ENCODE measurements at places on chromosomes 3 and 15. TPM values are rescaled to one million over a fixed set of nuclear protein-coding genes. Genes with fewer than 3 reads are reported as not detected.

DNA sequence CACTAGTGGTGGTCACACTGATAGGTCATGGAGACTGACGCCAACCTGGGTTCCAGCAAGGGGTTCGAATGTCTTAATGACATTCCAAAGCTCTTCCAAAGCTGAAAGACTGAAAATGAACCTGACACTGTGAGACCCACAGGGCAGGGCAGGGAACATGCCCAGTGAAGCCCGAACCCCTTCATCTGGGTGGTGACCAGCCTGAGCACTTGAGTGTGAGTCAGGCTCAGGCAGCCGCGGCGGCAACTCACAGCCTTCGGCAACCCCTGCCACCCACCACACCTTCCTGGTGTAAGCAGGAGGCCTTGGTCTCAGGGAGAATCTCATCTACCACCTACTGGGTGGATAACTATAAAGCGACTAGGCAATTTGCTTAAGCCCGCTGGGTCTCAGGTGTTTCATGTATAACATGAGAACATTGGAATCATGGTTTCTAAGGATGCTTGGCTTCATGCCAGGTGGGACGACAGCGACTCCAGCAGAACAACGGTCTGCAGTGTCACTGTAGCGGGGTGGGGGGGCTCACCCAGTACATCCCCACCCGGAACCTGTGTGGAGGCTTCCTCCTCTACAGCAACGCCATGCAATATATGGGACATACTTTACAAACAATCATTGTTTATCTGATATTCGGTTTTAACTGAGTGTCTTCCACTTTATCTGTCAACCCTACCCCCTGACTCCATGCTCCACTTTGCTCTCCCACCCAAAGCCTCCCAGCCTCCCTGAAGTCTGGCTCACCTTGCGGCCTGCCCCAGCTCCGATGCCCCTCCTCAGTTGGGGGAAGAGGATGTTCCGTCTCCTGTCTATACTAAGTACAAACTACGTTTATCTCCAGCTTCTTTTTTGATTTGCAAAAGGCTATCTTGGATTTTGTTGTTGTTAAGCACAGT is 125.0 kb upstream of the MEF2A start:
- no peak for DNase-seq

DNA sequence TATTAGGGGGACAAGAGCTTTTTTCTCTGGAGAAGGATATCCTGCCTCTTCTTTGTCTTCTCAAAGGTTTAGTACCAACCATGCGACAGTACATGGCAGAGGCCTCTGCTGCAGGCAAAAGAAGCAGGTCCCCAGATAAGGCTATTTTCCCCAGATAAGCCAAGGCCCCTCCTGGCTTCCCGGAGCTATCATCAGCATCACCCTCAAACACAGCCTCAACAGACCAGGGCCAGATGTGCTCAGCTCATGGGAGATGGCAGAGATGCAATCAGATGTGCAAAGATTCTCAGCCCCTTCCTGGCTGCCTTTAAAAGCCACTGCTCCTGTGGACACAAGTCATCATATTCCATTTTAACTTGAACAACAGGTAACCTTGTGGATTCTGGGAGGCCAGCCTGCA is 49.0 kb downstream of the NTRK3 start:
- no peak for DNase-seq

DNA sequence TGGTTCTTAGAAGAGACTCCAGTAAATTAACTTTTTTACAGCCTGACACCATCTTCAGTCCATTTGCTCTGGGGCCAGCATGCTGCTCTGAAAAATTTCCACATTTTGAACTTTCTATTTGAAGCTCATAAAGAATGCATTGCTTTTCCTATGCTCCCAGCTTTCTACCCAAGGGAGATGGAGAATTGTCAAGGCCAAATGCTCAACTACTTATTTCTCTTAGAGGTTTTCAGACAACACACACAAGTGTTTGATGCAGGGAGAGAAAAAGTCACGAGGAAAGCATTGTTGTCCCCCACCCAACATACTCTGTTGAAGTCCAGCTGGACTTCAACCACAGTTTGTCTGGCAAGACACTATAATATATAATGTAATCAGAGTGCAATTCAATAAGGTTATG is 100.3 kb upstream of the CADPS start:
- DNase-seq, result no peak

DNA sequence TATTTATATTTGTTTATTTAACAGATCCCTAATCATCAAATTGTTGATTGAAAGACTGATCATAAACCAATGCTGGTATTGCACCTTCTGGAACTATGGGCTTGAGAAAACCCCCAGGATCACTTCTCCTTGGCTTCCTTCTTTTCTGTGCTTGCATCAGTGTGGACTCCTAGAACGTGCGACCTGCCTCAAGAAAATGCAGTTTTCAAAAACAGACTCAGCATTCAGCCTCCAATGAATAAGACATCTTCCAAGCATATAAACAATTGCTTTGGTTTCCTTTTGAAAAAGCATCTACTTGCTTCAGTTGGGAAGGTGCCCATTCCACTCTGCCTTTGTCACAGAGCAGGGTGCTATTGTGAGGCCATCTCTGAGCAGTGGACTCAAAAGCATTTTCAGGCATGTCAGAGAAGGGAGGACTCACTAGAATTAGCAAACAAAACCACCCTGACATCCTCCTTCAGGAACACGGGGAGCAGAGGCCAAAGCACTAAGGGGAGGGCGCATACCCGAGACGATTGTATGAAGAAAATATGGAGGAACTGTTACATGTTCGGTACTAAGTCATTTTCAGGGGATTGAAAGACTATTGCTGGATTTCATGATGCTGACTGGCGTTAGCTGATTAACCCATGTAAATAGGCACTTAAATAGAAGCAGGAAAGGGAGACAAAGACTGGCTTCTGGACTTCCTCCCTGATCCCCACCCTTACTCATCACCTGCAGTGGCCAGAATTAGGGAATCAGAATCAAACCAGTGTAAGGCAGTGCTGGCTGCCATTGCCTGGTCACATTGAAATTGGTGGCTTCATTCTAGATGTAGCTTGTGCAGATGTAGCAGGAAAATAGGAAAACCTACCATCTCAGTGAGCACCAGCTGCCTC is 14.7 kb downstream of the THBS1 start:
- DNase-seq, result no peak

DNA sequence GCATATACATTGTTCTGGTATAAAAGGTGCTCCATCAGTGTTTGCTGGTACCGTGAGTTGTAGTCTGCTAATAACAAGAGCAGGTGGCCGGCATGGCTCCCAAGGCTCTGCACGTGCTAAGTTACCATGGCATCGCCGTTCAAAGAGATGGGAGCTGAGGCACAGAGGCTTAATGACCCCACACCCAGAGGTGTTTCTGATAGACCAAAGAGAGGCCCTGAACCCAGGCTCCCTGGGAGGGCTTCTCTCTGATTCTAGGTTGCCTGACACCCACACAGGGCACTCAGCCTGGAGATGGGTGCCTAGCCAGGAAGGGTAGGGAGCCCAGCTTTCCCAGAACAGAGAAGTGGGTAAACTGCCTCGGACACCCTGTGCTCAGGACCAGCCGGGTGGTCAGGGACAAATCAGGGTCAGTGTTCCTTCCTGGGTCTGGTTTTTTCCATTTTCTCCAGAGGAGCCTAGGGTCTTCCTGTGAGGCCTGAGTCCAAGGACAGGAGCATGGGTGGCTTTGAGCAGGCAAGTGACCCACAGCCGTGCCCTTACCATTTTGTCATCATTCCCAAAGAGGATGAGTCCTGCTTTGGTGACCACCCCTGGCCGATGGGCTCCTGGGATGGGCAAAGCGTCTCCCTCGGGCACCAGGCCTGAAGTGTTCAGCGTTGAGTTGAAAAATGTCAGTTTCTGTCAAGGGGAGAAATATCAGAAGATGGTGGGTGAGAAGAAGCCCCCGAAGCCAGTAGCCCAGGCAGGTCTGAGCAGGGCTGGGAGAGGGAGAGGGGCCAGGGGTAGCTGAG is 27.3 kb downstream of the ALDH1L1 start:
- DNase-seq, result no peak

DNA sequence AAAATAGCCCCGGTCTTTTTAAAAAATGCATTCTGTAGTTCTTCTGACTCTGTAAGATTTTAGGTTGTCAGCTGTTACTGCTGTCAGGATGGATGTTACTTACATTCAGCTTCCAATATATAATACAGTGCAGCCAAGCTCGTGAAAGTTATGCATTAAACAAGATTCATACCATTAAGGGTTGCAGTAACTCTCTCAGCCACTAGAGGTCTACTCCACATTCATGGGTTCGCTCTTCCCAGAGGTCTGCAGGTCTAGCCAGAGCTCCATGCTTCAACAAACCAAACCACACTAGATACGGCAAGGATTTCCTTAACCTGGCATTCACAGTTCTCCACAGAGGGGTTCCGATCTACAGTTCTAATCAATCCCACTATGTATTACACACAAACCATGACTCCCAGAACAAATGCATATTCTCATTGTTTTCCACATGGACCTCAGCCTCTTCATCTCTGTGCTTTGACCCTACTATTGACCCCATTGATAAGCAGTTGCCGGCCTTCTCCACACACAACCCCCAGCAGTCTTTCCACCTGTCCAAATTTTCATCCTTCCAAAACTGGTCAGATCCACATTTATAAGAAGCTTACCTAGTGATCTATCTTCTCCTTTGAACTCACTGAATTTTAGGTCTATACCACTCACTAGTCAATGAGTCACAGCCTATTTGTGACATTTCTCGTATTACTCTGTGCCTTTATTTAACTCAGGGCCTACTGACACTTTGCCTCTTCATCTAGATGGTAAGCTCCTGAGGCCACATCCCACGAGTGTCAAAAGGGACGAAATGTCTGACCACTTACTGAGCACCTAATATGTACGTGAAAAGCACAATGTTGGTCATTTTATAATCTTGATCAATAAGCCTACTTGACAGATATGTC is 33.7 kb downstream of the RORA start:
- peak; percentile 64 for DNase-seq

DNA sequence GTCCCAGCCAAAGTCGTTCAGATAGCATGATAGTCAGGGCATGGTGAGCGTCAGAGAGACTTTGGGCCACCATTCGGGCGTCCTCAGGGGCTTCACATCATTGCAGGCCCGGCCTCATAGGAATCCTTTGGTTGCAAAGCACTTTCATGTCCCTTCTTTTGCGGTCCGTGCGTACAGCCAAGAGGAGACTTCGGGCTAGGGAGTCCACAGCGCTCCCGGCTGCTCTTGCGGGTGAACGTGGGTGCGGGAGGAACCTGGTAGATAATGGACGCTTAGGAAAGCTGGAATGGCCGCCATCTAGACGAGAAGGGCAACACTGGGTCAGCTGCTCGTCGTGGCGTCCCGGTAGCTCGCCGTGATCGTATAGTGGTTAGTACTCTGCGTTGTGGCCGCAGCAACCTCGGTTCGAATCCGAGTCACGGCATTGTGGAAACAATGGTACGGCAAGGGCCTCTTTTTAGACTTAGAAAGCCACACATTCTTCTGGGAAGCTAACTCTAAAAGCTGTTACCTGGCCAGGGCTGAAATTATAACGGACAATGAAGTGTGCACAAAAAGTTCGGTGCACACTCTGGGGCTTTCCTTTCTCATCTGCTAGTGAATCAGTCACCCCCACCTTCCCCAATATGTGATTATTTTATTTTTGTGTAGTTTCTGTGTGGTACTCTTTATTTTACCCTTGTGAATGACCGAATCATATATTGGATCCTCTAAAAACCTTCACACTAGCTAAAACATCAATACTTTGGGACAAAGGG is 13.2 kb upstream of the SHF start:
- peak; percentile 82 for DNase-seq

GRCh38 chr15:47924381-47924780 is 196.4 kb upstream of the SLC24A5 start:
- no peak for DNase-seq

- no peak for DNase-seq
Measured at GRCh38 chr3:139122221-139122581, 77.5 kb upstream of the PRR23C start.

- no peak for DNase-seq
Measured at GRCh38 chr15:29205186-29205585, 64.4 kb downstream of the NSMCE3 start.

DNA sequence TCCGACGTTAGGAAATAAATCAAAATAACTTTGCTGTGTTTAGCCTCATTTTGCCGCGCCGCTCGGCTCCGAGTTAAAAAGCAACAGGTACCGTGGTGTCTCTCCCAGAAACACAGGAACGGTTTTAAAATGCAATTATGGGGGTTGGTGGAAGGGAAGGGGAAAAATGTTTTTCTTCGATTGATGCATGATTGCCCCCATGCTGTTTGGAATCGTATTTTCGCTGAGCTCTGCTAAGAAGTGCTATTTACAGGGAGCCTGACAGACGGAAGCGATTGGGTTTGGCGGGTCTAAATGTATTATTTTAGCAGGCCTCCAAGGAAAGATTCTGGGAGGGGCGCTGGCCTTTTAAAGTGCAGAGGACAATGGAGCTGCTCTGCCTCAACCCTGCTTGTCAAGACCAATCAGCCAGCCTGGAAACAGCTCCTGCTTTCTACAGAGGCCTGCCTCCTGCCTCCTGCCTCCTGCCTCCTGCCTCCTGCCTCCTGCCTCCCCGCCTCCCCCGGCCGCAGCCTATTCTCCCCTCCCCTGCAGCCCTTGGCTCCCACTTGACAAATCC is 156.7 kb upstream of the TLE3 start:
- no peak for DNase-seq

- DNase-seq, result no peak
Measured at GRCh38 chr15:74343797-74344127, 23.7 kb downstream of the CYP11A1 start.

GRCh38 chr3:23442598-23443383 is 239.7 kb downstream of the UBE2E2 start:
- no peak for DNase-seq

DNA sequence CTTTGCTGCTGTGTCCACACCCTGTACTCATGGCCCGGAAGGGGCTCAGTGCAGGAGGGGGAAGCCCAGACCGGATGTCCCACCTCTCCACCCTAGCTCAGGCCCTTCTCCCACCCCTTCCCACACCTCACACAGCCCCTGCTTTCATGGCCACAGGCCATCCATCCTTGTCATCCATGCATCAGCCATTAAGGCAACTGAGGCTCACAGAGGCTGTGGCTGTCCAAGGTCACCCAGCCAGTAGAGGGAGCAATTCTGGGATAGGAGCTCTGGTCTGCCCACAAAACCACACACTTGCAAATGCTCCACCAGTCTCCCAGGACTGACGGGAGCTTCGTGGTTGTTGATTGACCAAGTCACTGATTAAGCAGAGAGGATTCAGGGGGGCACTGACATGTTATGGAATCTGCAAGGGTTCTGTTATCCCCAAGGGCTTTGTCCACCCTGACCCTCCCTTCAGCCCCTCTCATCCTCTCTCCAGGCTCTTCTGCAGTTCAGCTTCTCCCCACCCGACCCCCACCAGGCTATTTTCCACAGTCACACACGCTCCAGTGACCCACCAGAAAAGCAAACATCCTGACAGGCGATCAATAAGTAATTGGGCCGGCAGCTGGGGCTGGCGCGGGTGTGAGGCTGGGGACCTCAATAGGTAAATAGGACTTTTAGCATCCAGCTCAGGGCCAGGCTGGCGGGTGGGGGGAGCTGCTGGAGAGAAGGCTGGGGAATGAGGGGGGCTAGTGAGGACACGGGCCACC is 15.1 kb downstream of the LINGO1 start:
- peak; percentile 46 for DNase-seq

The PIF1 gene
- 8.1 TPM for total RNA-seq

The RCN2 gene
- 68.8 TPM for total RNA-seq

The MAN2C1 gene
- total RNA-seq, result 163 TPM

The PPP2R3A gene
- total RNA-seq, result 7.1 TPM

The C15orf61 gene
- 10.5 TPM for total RNA-seq

The FBXW12 gene
- total RNA-seq, result not detected
